ENCODE measurements at places on chromosomes 7 and 10.

DNA sequence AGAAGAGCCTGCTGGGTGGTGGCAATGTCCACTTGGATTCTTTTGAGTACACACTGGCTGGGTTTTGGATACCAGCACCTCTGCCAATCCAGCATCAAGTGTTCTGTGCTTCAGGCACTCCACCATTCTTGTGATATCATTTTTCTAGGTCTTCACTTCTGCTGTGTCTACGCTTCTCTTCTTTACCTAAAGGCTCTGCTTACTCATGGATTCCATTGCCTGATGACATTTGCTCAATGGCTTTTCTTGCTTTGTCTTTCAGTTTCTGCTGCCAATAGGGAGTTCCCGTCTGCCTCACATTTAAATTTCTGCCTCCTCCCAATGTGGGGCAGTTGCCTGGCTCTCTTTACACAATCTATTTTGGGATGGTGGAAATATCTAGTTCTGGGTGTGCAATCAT lies 12.7 kb upstream of the PAPSS2 start:
- no peak for DNase-seq

- no peak for DNase-seq
Measured at GRCh38 chr10:43230101-43230908, 36.6 kb downstream of the RASGEF1A start.

DNA sequence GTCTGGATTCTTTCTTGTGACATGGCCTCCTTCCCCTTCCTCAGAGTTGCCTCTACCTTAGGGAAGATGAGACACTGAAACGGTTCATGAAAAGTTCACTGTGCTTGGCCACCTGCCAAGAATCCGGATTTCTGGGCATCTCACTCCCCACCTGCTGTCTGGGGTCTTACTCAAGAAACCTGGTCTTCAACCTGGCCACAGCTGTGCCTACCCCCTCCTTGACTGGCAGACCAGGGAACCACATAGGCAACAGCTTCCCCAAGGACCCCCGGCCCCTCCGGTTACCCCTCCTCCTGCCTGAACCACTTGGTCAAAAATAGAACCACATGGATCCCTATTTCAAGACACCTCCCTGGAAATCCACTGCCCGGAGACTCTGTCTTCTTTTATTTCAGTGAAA lies 58.7 kb upstream of the NANOS1 start:
- DNase-seq, result no peak

DNA sequence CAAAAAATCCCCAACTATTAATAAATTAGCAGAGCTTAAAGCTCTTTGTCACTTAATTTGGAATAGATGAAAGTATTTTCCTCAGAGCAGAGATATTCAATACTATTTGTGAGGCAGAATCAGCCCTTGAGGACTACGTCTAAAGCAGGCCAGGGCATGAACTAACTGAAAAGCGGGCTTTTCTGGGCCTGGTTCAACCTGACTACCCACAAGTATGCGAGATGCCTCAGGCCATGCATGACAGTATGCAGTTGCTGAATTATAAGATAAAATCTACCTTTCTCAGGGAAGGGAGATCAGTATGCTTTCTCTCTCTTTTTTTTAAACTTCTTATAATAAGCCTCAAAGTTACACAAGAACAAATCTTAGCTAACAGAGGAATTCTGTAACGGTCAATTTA lies 20.1 kb downstream of the TMEM168 start:
- no peak for DNase-seq

GRCh38 chr10:90741926-90742565 lies 115.8 kb downstream of the HTR7 start:
- DNase-seq, result no peak

DNA sequence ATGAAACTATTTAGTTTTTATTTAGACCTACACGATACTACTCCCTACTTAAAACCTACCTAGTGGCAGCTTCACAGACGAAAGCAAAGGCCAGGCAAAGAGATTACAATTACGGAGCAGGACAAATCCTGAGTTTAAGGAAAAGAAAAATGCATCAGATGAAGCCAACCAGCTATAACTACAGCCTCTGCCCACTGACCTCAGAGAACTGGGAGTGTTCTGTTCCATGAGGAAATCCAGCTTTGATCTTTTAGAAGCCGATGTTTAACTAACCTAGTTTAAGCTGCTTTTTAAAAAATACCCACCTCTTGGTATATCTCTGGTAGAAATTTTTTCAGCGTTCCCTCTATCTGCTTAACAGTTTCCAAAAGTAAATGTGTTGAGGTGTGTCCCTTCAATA lies 3.0 kb upstream of the UPF2 start:
- no peak for DNase-seq

GRCh38 chr7:29192811-29193210 lies 1.8 kb upstream of the CHN2 start:
- DNase-seq, result no peak

GRCh38 chr10:23439452-23439960 lies 631 bp downstream of the OTUD1 start:
- DNase-seq, result no peak

DNA sequence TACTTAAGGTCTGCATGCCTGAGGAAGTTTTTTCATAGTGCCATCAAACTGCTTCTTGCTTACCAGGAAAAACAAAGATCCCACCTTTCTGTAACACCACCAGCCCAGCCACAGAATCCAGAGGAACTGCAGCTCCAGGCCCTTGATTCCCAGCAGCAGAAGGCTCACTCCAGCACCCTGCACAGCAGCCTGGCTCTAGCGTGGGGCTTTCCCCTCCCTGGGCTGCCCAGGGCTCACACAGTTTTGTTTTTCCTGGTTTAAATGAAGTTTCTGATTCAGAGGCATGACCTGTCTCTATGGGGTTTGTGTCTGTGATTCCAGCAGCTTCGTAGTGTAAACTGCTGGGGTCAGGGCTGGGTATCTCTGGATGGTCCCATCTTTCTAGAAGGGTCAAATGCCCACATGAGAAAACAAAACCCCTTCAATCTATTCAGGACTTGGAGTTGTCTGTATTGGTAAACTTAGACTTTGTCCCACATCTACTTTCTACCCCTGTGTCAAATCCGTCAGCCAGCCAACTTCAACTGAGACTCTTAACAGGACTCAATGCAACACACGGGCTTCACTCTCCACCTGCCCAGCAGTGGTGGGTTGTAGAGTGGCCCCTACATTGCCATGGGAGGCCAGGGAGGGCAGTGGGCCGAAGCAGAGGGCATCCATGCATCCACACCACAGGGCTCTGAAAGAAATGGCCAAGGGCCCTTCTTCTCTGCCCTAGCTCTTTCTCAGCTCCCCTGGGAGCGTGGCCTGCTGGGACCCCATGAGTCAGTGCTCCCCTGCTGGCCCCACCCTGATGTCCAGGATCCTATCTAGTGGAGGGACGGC lies 73.6 kb downstream of the ATXN7L1 start:
- DNase-seq, result no peak

DNA sequence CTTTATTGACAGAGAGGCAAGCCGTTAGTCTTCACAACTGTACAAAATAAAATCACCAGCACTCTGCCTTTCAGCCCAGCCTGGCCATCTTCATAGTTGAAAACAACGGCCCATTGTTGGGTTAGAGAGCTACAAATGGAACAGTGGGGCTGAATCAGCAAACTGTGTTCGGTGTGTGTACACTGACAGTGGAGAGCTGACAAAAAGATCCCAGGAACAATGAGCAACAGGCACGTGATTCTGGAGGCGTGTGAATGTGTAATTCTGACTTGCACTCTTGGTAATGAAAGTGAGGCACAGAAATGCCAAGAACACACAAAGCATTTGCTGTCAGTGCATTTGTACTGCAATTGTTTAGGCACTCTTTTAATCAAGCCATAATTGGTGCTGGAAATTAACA lies 303.7 kb downstream of the WDR11 start:
- no peak for DNase-seq

GRCh38 chr7:4791101-4791737 lies 15.8 kb downstream of the AP5Z1 start:
- DNase-seq, result no peak

GRCh38 chr7:13602036-13602435 lies 387.4 kb downstream of the ETV1 start:
- no peak for DNase-seq

- DNase-seq, result no peak
Measured at GRCh38 chr10:113854761-113855588, 514 bp downstream of the NHLRC2 start.
